ENCODE measurements at places on chromosomes 5 and 9.

GRCh38 chr5:105230516-105231157 lies 1668.0 kb upstream of the NUDT12 start:
- DNase-seq, result no peak

DNA sequence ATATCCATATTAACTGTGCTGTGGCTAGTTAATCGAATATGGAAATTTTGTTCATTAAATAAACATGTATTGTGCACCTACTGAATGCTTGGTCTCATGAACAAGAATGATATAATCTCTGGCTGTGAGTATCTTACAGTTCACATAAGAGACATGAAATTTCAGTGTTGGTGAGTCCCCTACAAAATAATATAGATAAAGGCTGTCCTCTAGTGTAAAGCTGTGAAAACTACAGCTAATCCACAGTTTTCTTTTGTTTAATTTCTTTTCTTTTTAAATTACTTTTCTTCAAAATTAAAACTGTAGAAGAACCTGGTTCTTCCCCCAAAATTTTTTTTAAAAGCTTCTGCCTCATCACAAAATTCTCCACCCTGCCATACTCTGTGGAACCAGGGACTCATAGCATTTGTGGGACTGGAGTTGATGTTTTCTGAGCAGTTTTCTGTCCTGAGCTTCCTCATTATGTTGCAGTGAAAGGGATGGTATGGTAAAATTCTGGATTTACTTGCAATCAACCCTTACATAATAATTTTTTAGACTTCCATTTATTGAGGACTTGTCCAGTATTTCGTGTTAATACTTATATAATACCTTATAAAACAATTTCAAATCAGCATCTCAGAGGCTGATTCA lies 135.0 kb downstream of the STK32A start:
- no peak for DNase-seq

GRCh38 chr9:80378669-80379293 lies 807.0 kb downstream of the TLE4 start:
- no peak for DNase-seq

- peak; percentile 59 for DNase-seq
These were observed 111.2 kb downstream of the UNC13B start for GRCh38 chr9:35272989-35273388.

DNA sequence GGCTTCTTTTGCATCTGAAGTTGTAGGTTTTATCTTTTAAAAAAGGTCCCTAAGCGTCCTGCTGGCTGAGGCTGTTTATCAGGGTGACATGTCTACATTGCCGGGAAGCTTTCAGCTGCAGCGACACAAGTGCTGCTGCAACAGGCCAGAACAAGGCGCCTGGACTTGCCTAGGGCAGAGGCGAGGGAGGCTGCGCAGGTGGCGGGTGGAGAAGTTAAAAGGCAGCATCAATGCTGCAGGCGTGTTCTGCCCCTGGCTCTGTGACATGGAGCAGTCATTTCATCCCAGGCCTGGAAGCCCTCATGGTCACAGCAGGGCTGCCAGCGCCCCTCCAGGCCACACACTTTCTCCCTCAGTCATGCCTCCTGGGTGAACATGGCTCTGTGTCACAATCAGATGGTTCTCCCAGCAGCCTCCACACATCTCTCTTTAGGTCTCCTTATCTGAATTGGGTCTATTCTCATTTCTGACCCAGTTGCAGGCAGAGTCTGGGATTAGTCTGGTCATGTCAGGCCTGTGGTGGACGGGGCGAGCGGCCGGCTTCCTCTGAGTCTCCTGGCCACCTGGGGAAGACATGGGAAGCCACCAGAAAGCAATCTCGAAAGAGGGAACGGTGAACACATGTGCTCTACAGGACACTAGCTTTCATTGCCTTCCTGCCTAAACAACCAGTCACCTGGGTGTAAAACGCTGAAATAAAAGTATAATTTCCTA lies 41.3 kb downstream of the IRX2 start:
- no peak for DNase-seq

- no peak for DNase-seq
These were observed 178.9 kb downstream of the SEMA6A start for GRCh38 chr5:116395631-116396203.

- no peak for DNase-seq
These were observed 169.7 kb downstream of the C9orf50 start for GRCh38 chr9:129451089-129451656.

DNA sequence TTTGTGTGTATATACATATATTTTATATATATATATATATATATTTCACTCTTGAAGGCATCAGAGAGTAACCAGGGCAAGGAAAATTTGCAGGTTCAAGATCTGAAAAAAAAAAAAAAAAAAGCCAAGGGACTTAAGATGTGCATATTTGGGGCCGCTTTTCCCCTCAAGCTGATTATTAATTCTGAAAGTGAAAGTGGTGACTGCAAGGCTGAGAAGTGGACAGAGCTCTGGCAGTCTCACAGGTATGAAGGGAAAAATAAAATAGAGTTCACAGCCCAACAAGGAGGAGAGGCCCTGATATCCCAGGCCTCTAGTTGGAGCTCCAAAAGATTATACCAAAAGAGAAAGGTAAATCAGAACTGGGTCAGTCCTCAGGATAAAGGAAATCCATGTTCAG lies 234.4 kb upstream of the GAS1 start:
- DNase-seq, result no peak

DNA sequence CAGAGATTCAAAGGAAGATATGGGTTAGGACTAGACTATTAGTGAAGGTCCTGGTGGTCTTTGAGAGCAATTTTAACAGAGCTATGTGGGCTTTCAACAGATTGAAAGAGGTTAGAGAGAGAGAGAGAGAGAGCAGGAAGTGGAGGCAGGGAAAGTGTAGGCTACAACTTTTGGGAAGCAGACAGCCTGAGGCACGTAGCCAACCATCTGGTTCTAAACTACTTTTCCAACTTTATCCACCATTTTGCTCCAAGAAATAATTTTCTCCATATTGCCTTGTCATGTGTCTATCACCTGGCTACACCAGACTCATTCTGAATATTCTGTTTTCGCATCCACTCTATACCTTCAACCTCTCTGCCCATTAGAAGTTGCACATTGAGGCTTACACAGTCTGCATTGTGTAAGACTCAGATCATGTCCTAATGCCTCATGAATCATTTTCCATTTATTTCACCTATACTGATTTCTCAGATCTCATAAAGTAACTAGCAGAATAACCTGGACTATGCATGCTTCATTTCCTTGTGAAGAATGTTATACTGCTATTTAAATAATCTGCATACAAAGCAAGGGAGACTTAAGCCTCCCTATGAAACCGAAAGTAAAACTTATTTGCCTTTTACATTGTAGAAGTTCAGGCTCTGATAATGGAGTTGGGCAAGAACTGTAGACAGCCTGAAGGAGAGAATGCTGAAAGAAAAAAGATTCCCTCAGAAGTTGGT lies 235.6 kb downstream of the ELAVL2 start:
- DNase-seq, result peak; percentile 6

DNA sequence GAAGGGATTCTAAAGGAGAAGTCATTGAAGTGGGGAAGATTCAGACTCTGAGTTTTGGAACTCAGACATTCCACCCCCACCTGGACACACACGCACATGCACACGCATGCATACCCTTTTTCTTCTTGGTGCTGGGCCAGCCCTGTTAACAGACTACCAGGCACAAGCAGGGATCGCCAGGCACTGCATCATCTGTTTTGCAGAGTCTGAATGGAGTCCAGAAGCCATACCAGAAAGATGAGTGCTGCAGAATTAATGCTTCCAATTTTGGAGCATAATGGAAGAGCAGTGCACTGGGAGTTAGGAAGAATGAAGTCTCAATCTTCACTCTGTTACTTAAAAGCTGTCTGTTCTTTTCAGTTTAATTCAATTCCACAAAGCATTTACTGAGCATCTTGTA lies 95.5 kb downstream of the PDE8B start:
- peak; percentile 75 for DNase-seq
